DMS 273 treated with DMSO at 0.1 percent for 48 hours (cell line): ENCODE measurements at places on chromosomes 4 and X.

DNA sequence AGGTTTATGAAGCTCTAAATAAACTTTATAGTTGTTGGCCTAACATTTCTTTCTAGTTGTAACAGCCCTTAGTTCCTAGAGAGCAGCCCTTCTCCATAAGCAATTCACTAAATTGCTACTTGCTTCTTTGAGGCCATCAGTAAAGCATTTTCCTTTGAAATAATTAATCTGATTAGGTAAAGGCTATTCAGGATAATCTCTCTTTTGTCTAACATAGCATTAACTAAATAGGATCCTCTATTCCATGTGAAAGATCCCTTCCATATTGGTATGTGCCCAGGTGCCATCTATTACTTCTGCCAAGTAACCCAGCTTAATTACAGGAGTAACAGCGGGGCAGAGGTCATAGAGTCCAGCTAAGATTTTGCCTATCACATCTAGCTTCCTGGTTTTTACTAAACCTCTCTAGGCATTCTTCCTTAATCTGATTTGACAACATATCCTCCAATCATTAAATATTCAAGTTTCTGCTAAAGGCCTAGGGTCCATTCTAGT, 1408.0 kb downstream of the PCDH18 start:
- no peak for DNase-seq

DNA sequence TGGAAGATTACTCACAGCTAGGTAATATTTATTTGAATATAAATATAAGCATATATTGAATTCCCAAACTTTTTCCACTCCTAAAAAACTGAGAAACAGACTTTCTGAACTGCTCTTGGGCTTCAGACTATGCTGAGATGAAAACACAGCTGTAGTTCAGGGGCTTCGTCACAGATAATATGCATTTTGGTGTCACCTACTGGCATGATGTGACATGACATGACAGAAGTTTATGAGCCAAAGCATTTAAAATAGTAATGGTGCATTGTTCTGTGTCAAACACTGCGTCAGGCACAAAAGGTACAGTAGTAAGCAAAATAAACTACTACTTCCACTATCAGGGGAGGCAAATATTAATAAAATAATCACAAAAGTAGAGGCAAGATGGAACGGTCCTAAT, 171.3 kb downstream of the BTC start:
- DNase-seq: no peak

GRCh38 chr4:127097061-127097460, 535.7 kb upstream of the INTU start:
- DNase-seq: no peak

DNA sequence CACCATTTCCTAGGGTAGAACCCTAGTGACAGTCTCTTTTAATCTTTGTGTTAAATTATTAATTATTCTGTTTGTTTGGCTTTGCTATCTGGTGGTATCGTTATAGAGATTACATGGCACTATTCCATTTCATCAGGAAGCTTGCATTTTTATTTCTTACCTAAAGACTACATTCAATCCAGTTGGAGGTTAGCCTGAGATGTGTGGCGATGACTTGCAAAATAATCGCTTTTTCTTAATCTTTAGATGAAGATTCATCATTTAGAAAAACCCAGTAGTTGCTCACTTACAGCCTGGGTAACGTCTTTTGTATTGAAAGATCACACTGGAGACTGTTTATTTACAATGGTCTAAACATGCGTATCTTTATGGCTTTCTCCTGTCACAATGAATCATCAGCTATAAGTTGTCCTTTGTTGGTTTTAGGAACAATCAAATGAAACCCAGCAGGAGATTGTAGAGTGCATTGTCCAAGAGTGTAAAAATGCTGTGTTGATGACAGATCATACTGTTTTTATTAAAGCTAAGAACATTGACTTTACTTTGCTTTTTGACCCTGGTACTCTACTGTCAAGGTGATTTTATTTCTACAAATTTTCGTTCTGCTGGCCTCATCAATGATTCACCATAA, 281.7 kb upstream of the PITX2 start:
- DNase-seq: no peak

DNA sequence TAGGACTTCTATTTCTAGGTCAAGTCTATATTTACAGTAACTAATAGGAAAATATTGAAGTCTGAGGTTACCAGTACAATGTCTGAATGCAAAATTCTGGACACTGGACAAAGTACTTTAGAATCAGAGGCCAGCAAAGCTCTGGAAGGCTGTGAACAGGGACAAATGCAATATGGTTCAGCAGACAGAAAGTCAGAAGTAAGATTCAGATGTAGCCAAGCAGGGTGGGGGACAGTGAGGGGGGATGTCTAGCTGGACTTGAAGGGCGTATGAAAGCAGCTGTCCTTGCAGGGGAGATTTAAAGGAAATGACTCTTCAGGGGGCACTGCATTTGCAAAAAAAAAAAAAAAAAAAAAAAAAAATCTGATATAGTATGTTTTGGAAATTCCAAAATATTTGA, 2.9 kb downstream of the SORBS2 start:
- no peak for DNase-seq

GRCh38 chr4:24070117-24070516, 180.3 kb upstream of the PPARGC1A start:
- DNase-seq: no peak

GRCh38 chrX:51862920-51863319, 30.5 kb upstream of the MAGED1 start:
- no peak for DNase-seq

DNA sequence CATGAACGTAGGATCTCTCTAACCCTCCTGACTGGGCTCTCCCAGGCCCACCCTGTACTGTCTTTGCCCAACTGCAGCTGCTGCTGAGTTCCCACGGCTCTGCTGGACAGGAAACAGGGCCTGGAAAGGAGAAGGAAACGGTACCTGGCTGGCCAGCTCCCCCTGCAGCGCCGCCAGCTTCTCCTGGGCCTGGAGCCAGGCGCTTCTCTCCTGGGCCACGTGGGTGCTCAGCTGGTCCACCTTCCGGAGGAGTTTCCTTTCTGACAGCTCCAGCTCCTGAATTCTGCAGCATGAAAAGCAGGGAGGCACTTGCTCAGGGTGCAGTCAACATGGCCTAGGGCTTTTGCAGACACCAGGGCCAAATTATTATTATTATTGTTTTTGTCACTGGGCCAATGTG, 6.5 kb downstream of the C4orf50 start:
- DNase-seq: no peak

- DNase-seq: no peak
Observed at GRCh38 chr4:79232540-79232939, 93.3 kb downstream of the NAA11 start.

GRCh38 chr4:64796581-64796980, 387.3 kb upstream of the TECRL start:
- no peak for DNase-seq

DNA sequence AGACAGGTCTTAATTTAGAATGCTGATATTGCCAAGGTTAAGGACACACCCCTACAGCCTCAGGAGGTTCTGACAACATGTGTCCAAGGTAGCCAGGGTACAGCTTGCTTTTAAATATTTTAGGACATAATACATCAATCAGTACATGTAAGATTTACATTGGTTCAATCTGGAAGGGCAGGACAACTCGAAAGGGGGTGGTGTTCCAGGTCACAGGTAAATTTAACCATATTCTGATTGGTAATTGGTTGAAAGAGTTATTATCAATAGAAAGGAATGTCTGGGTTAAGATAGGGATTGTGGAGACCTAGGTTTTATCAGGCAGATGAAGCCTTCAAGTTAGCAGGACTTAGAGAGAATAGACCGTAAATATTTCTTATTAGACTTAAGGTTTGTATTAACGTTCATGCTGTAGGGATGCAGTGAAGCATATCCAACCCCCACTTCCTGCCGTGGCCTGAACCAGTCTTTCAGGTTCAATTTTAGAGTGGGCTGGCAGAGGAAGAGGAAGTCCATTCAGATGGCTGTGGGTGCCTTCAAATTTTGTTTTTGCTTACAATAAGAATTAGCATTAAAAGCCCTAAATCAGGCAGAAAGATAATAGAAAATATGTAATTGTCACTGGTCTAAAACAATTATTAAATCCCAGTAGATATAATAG, 136.5 kb upstream of the GALNTL6 start:
- no peak for DNase-seq

GRCh38 chr4:177308847-177309521, 690 bp upstream of the NEIL3 start:
- no peak for DNase-seq

- DNase-seq: no peak
Observed at GRCh38 chr4:189974056-189974455, 33.4 kb downstream of the FRG1 start.

DNA sequence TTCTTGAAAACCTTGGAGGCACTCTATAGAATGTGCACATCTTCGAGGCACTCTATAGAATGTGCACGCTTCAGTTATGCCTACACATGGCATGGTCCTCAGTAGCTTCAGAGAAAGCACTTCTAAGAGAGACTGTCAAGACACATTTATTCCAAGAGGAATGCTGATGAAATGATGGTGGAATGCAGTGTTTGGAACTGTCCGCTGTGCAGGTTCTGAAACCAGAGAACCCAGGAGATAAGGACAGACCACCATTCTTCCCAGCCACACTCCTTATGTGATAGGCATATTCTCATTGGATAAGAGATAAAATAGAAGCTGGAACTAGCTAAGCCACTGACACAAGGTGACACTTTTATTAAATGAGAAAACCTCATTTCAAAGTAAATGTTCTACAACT, 263.3 kb downstream of the NLGN4X start:
- DNase-seq: no peak

- DNase-seq: no peak
Observed at GRCh38 chr4:10587296-10587695, 97.3 kb downstream of the CLNK start.

GRCh38 chrX:133786382-133786781, 199.0 kb downstream of the GPC3 start:
- DNase-seq: no peak

- peak; percentile 38 for DNase-seq
Observed at GRCh38 chr4:105637408-105638176, 70.9 kb downstream of the INTS12 start.

GRCh38 chrX:8548446-8548845, 83.8 kb downstream of the VCX3B start:
- no peak for DNase-seq

GRCh38 chr4:40316782-40317635, 18.1 kb upstream of the CHRNA9 start:
- no peak for DNase-seq

GRCh38 chrX:80808881-80809411, 731 bp downstream of the BRWD3 start:
- no peak for DNase-seq

DNA sequence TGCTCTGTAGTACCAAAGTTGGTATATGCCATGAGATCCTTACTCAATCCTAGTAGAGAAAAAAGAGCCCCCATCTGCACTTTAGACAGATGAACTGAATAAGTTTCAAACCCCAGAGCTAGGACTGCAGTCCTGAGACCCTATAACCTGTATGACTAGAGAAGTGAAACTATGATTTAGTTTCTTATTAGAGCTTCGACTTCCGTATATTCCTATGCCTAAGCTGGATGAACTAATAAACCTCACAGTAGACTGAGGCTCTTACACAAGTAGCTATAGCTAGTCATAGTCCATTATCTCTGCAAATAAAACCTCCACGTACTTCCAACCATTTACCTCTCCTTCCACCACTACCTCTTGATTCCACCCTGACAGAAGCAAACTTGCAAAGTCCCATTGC, 6.3 kb upstream of the OTUD4 start:
- no peak for DNase-seq

- DNase-seq: no peak
Observed at GRCh38 chr4:110953898-110954297, 331.0 kb upstream of the PITX2 start.

- DNase-seq: no peak
Observed at GRCh38 chrX:138858438-138858837, 146.9 kb upstream of the FGF13 start.

GRCh38 chr4:65670331-65671031, at the start of gene EPHA5:
EPHA5 (minus strand) TSS chr4:65670489; CDS start chr4:65669742, 747 bp downstream.
- peak; percentile 34 for DNase-seq

DNA sequence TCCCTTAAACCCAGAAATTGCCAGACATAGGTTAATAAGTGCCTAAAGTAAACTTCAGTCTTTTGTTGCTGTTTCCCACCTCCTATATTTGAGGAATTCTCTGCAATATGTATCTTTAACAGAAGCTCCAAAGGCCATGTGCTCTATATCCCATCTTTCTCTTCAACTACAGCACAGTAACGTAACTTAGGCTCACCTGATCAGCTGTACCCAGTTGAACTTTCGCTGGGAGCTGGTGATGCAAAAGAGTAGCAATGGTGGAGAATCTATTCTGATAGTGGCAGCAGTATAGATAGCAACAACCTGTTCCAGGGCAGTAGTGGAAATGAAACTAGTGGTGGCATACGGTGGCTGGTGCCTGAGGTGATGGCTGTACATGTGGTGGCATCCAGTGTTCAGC, 33.2 kb upstream of the YTHDC1 start:
- DNase-seq: no peak

- no peak for DNase-seq
Observed at GRCh38 chrX:1307626-1308340, 28.8 kb upstream of the IL3RA start.

DNA sequence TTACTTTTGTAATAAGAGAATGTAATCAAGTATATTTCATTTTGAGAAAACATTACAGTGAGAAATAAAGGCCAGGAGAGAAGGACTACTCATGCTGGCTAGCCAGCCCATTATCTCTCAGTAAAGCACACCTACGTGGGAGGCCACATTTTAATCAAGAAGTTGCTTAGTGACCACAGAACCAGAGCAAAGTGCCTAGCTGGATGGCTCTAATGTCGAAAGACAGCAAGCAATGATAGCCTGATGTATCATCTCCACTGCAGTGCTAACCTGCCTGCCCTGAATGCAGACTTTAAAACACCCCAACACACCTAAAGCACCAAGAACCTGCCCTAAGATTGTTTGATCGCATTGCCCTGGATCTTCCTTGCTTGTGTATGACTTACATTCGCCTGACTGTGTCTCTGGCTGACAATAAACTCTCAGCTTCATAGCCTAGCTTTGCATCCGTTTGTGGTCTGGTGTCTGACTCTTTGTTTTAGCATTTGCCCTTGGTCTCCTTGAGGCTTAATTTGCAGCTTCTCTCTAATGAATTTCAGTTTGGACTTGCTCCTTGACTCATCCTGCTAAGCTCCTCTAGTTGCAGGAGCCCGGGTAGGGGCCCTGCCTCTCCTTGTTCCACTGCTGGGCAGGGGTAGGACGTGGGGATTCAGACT, 31.4 kb upstream of the SOWAHD start:
- DNase-seq: no peak

- no peak for DNase-seq
Observed at GRCh38 chrX:134870419-134870818, 120.4 kb upstream of the SMIM10 start.
